ENCODE measurements at places on chromosomes 7 and 10. TPM values are rescaled to one million over a fixed set of nuclear protein-coding genes. Genes with fewer than 3 reads are reported as not detected.

Gene ZPBP
- not detected for total RNA-seq

Gene MEIG1
- not detected for total RNA-seq

Gene NRCAM
- 3.4 TPM for total RNA-seq

Gene BTBD16
- not detected for total RNA-seq

Gene ACBD7
- 0.32 TPM for total RNA-seq

Gene GRM3
- not detected for total RNA-seq

Gene HOXA9
- total RNA-seq: not detected

Gene PGAM2
- 0.32 TPM for total RNA-seq

Gene ADCK2
- total RNA-seq: 20.6 TPM

Gene OR2A1
- 0.12 TPM for total RNA-seq

Gene SEMA3D
- total RNA-seq: 32.7 TPM

Gene GTF2IRD1
- 14.8 TPM for total RNA-seq

Gene SUPV3L1
- total RNA-seq: 27.4 TPM

Gene TMEM225B
- total RNA-seq: 1.6 TPM
